ENCODE measurements at places on chromosomes 7 and 10.
A peak's percentile ranks its signal among the peaks of the same experiment; 100 is the strongest.

GRCh38 chr7:84081973-84082522 is 112.5 kb downstream of the SEMA3A start:
- no peak for DNase-seq

GRCh38 chr10:21352886-21353285 is 172.6 kb downstream of the SKIDA1 start:
- no peak for DNase-seq

- DNase-seq, result no peak
Measured at GRCh38 chr10:273088-273487, 137.8 kb downstream of the ZMYND11 start.

DNA sequence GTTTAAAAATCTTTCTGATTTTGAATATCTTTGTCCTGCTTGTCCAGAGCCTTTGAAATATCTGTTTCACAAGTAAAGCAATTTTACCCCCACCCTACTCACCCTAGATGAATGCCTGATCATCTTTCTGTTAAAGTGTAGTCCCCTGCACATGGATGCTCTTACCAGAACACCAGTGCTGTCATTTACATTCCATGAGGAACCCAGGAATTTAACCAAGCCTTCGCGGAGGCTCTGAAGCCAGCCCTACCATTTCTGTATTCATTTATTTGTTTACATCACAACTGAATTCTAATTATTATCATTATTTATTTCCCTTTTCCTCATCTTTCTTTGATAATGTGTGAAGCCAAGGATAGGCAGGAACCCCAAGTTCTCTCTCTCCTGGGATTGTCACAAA is 167.8 kb upstream of the MYO3A start:
- no peak for DNase-seq

GRCh38 chr7:141071855-141072547 is 1.9 kb upstream of the TMEM178B start:
- DNase-seq, result no peak

- peak; percentile 86 for DNase-seq
Measured at GRCh38 chr7:82164813-82165212, 278.8 kb downstream of the CACNA2D1 start.

- no peak for DNase-seq
Measured at GRCh38 chr7:97271619-97272018, 154.1 kb downstream of the SDHAF3 start.

GRCh38 chr7:138630059-138630610 is 71.0 kb downstream of the SVOPL start:
- no peak for DNase-seq

Measured in pons (tissue), 1 donor.